Activated T-helper 9 cell treated with anti-CD3 and anti-CD28 coated beads, Interleukin-2, amount 50 U/mL, for 16 hours (primary cell): ENCODE measurements at places on chromosomes 2 and 18.

GRCh38 chr2:174633623-174633930, 36.0 kb upstream of the WIPF1 start:
- DNase-seq: no peak

GRCh38 chr2:230723363-230723762, 10.7 kb downstream of the CAB39 start:
- DNase-seq: no peak

GRCh38 chr2:187586011-187586641, 31.9 kb upstream of the TFPI start:
- no peak for DNase-seq

DNA sequence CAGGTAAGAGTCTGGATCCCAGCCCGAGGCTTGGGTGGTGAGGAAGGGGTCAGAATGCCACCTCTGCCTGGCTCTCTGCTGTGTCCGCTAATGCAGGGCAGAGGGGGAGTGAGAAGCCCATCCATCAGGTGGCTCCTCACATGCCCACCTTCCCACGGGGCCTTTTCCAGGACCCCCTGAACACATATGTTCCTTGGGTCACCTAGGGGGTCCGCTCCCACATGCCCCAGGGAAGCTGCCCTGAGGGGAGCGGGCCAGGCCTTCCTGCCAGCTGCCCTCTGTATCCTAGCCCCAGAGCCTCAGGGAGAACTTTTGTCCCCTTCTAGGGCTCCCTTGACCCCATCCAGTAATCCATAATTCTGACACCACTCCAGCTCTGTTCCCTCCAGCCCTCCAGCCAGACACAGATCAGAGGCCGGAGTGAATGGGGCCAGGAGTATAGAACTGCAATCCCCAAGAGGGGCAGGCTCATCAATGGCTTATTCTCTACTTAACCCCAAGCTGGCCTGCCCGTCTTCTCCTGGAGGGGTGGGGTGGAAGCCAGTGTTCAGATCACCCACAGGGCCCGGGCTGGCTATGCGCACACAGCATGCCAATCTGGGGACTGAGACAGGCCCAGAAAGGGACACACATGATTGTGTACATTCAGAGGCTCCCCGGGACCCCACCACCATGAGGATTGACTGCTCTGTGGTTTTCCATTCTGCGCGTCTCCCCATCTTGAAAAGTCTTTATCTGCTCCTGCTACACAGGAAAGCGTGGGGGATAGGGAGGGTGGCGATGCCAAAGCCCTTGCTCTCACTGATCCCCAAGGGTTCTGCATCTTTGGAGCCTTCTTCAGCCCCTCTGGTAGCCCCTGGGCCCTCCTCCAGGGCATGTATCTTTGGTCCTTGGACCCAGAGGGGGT, 1.1 kb downstream of the EMILIN1 start:
- DNase-seq: no peak

- no peak for DNase-seq
Measured at GRCh38 chr2:28552045-28552823, 56.4 kb downstream of the PLB1 start.

DNA sequence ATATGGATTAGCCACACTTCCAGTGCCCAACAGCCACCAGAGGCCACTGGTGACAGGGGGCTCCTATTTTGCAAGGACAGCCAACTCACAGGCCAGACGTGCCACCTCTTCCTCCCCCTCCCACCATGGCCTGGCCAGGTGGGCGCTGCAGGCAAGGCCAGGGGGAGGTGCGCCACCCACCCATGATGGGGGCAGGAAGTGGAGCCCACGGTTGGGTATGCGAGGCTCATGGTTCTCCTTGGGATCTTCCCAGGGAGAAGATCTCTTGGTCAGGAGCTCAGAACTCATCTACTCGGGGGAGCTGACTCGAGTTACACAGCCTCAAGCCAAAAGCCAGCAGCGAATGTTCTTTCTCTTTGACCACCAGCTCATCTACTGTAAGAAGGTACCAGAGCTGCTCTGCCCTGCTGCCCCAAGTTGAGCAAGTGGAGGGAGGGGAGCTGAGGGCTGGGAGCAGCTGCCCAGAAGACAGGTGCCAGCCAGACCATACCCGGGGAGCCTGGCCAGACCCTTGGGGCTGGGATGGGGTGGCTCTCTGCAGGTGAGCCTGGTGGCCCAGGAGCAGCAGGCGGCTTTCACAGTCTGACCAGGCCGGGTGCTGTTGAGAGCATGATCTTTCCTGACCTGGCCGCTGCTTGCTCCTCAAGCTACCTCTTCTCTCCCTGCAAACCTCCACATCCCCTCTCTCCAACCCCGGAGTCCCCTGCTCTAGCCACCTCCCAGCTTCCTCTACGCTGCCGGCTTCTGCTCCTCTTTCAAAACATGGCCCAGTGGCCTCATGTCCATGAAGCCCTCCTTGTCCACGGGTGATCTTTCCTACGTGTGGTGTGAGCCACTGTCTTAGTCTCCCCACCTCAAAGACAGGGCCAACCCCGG, 49.8 kb downstream of the FAM168B start:
- no peak for DNase-seq

DNA sequence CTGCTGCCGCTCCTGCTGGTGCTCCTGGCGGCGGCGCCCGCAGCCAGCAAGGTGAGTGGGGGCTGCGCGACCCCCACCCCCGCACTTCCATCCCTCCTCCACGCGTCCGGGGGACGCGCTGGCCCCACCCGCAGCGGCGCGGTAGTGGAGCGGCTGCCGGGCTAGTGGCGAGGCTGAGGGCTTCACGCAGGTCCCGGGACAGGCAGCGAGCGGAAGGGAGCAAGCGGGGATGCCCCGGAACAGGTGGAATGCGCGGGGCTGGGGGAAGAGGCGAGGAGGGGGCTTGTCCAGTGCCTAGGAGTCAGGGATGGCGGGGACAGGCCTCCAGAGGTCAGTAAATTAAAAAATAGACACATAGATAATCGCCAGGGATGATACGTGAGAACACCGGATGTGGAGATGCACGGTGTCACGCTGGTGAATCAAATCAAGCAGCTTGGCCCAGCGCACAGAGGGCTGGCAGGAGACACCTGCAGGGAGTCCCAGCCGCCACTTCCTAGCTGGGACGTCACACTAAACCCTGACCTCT, 403 bp downstream of the COL4A3 start:
- DNase-seq: no peak

DNA sequence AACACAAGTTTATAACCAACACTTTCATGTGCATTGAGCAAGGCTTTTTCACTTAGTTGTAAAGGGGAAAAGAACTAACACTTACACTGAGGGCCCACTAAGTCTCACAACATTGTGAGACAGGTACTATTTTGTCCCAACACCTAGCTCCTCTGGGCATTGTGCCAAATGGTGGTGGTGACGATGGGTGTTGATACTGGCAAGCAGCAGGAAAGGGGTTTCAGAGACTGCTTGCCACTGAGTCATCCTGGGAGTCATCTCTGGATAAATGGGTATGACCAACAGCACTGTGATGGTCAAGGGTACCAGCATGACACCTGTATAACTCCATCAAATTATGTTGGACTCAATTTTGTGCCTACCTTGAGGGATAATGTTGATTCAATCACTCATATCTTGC, 138.8 kb upstream of the ITGA6 start:
- no peak for DNase-seq

DNA sequence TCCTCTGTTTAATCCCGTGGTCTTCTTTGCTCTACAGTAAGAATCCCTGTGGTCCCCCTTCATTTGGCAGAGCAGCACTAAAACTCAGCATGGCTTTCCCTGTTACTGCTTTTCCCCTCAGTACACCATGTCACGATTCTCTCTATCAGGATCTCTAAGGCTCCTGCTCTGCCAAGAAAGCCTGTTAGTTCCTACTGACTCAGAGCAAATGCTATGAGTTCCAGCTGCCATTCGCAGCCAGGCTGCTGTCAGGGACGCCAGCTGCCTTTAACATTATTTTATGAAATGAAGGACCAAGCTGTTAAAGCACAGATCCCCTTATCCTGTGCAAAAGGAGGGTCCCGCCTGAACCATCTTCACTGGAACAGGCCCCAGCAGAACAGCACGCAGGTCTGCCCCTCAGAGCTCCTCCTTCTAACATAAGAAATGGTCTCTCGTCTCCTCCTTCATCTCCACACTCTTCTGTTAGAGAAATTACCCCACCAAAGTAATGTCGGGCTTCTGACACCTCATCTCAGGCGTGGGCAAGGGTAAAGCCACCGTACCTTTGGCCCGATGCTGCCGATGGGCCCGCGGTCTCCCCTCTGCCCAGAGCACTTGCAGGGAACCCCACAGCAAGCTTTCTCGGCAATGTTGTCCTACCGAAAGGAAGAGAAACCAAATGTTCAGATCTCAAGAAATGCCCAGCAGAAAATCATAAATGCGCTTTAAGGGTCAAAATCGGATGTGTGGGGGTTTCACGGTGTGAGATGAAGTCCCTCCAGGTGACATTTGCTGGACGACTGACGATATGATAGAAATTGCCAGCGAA, 52.6 kb downstream of the COL6A3 start:
- no peak for DNase-seq

GRCh38 chr2:108589781-108590180, 55.5 kb downstream of the LIMS1 start:
- no peak for DNase-seq

DNA sequence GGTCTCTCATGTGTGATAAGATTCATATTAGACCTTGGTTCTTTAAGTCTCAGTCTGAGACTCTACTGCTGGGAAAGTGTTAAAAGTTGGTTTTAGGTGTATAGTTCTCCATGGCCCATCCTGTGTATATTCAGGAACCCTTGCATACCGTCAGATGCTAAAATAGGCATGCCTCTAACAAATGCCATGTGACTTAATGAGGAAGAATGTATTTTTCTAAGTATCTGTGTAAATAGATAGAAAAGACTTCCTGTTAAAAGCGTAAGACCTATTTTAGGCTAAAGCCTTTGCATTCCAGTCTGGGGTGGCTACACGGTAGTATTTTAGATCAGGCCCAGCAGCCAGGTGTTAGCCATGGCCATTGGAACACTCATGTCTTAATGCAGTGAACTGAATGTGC, 73.3 kb downstream of the RHBDD1 start:
- no peak for DNase-seq

- DNase-seq: no peak
Measured at GRCh38 chr2:126385441-126385840, 270.5 kb upstream of the GYPC start.
